ENCODE measurements at places on chromosomes 2 and 18. TPM values are rescaled to one million over a fixed set of nuclear protein-coding genes. Genes with fewer than 3 reads are reported as not detected.

The UCN gene
- 4.1 TPM for total RNA-seq

The GDF7 gene
- total RNA-seq = 0.10 TPM

The GREB1 gene
- 3.4 TPM for total RNA-seq

DNA sequence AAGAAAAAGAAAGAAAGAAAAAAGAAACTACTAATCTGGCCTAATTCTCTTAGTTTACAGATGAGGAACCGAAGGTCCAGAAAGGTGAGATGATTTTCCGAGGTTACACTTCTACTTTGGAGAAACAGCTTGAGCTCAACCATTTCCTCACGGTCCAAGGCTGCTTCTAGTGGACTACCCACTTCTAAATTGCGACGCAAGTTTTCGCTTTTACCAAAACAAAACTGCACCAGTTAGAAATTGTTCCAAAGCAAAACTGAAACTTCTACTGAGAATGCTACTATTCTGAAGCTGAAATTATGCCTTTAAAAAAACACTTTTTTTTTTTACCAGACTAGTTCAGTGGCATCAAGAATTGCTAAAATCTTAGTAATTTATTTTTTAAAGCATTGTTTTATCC is 101.6 kb downstream of the INO80D start:
- no peak for DNase-seq

DNA sequence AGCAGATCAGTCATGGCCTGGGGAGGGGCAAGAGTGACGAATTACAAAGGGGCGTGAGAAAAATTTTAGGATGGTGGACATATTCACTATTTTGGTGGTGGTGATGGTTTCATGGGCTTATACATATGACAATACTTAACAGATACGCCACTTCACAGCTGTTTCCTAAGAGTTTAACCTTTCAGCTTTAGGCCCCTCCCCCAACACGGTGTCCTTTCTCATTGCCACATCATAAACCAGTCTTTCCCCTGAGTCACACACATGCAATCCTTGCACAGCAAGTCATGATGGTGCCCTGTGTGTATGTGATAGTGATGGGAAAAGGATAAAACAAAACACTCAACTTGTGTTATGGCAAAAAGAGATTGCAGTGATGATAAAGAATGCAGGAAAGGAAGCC is 47.6 kb upstream of the IL1R1 start:
- DNase-seq = peak; percentile 29

GRCh38 chr2:126894585-126895182 is 4.0 kb upstream of the TEX51 start:
- DNase-seq = no peak

DNA sequence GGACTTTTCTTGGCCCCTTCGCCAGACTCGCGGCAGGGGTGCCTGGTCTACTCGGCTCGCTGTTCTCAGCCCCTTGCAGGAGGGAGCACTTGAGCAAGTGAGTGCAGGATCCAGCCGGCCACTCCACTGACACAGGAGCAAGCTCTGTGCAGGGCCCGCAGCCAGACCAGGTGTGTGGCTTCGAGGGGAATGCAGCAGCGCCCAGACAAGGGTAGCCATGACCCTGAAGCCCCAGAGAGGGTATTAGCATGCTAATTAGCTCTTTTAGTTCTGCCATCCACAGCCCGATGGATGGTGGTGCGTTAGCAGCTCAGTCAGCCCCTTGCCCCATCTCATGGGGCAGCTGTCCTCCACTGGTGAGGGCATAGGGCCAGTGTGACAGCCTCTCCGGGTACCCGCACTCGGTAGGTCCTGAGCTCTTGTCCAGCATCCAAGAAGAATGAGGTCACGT is 103.2 kb upstream of the HS6ST1 start:
- DNase-seq = no peak

DNA sequence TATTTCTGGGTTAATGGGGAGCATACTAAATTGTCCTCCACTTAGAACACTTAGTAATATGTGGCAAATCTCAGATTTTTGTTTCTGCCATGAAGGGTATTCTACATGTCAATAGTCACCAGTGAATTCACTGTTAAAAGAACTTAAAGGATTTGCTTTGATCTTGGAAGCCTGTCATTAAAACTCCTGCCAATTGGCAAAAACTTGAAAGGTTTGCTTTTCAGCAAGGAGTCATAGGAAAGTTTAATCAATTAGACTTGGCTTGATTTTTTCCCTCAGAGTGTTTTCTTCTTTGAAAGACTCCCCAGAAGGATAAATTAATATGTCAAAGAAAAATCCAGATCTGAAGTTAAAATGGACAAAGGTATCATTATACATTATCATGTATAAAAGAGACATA is 671.9 kb upstream of the PKDCC start:
- no peak for DNase-seq

GRCh38 chr2:45084361-45085020 is 75.2 kb upstream of the SIX2 start:
- DNase-seq = no peak

DNA sequence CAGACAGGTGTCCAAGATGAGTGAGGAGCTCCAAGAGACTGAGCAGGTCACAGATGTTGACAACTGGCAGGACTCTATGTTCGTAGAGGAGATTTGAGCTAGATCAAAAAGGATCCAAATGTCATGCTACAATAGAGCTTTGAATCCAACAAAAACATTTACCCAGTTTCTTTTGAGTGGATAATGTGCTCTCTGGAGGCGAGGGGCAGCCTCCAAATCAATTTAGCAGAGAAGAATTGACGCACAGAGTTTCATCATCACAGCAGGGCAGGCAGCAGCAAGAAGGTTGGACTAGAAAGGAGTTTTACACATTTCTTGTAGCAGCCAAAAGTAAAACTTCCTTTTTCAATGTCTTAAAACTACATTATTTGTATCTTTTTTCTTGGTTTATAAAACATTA is 653.0 kb downstream of the RNF144A start:
- DNase-seq = no peak

Measured in A172 (cell line).